ENCODE measurements at places on chromosomes 2 and 18. TPM values are rescaled to one million over a fixed set of nuclear protein-coding genes. Genes with fewer than 3 reads are reported as not detected.

GFPT1 gene
- 20.5 TPM for total RNA-seq

- peak; percentile 19 for DNase-seq
These were observed 31.2 kb downstream of the GLS start for GRCh38 chr2:190911813-190912212.

GRCh38 chr2:54015798-54016699 is 45.3 kb upstream of the PSME4 start:
- DNase-seq = peak; percentile 60

UCN gene
- total RNA-seq = 0.11 TPM

DNA sequence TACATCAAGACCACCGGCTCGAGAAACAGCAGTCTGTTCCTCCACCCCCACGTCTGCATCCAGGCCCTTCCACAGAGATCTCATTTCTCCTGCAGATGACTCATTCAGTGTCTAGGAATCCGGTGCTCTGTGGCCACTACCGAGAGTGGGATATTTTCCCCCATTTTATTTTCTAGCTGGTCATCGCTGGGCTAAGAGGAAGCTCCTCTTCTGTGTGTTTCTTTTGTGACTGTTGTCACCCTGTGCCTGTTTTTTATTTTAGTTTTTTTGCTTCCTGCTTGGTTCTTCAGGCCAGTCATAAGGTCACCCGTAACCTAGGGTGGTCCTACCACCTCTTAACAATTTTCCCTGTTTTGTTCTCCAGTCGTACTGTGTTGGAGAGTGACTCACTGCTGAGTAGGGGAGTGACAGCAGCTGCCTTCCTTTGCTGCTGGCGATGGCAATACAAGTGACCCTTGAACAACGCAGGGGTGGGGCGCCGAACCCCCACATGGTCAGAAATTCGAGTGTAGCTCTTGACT is 6.7 kb downstream of the RAMP1 start:
- peak; percentile 71 for DNase-seq

- no peak for DNase-seq
These were observed 8.0 kb upstream of the ZDBF2 start for GRCh38 chr2:206266130-206267125.

HOXD12 gene
- not detected for total RNA-seq

CRACDL gene
- total RNA-seq = 1.3 TPM

DNA sequence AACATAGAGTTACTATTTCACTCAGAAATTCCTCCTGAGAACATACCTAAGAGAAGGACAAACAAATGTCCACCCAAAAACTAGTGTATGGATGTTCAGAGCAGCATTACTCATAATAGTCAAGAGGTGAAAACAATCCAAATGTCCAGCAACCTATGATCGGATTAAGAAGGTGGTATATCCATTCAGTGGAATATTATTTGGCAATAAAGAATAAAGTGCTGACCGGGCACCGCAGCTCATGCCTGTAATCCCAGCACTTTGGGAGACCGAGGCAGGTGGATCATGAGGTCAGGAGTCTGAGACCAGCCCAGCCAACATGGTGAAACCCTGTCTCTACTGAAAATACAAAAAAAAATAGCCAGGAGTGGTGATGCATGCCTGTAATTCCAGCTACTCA is 182.8 kb upstream of the AGAP1 start:
- no peak for DNase-seq

DNA sequence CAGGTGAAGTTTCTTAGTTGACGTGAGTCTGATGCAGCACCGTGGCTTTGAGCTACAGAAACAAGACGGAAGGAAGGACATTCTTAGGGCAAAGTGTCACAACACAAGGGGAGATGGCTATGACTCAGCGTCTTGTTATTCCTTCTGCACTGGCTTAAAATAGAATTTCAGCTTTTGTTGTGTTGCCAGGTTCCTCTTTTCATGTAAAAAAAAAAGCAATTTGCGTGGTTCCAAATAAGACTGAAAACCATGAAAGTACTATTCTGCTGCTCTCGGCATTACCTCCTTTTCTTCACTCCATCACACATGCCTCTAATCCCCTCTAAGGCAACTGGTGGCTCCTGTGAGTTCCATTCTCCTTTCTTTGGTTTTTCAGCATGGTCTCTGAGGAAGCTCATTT is 150.1 kb downstream of the ANTXR1 start:
- DNase-seq = peak; percentile 69

GRCh38 chr18:79521416-79522205 is 125.9 kb downstream of the NFATC1 start:
- no peak for DNase-seq

DNA sequence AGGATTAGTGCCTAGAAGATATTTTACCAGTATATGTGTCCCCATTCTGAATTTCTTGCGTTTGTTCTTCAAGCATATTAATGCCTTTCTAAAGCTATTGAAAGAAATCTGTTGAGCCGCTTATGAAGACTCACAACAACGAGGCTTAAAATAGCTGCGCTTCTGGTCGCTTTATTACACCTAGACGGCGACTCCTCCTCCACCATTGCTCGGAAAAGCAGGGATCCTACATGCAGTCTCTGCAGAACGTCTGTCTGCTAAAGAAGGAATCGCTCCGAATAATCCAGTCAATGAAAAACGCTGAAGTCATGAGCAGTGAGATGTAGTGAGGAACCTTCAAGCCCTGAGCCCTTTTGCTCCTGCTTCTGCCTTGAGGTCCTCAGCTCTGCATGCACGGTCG is 94.8 kb upstream of the ZNF516 start:
- no peak for DNase-seq

DNA sequence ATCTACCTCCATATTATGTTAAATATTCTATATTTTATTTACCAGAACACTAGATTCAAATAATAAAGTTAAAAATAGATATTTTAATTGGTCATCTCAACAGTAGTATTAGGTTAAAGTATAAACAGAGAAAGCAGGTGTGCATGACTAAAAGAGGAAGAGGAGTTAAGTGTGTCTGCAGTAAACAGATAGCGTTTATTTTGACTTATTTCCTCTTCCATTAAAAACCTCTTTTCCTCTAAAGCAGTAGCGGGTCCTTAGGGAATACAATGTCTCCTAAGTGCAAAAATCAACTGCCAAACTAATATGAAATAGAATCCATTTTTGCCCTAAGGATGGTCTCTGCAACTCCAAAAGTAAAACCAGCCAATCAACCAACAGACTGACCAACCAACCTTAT is 27.7 kb downstream of the EIF2AK3 start:
- no peak for DNase-seq

CBLN2 gene
- 0.29 TPM for total RNA-seq

DNA sequence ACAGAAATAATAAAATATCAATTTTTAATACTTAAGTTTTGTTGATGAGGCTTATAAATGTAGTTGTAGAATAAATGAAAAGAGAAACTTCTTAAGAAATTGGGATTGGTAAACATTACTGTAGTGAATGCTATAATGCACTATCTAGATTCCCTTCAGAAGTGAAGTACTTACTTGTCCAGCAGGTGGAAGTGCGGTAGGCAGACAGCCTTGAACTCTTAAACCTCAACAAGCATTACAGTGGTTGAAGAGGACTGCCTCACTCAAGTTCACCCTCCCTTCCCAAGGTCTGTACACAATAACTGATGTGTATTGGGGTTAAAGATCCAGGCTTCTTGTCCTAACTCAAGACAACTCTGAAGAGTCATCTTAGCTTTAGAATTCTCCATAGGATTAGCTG is 931.0 kb upstream of the LRRTM1 start:
- DNase-seq = no peak

DNA sequence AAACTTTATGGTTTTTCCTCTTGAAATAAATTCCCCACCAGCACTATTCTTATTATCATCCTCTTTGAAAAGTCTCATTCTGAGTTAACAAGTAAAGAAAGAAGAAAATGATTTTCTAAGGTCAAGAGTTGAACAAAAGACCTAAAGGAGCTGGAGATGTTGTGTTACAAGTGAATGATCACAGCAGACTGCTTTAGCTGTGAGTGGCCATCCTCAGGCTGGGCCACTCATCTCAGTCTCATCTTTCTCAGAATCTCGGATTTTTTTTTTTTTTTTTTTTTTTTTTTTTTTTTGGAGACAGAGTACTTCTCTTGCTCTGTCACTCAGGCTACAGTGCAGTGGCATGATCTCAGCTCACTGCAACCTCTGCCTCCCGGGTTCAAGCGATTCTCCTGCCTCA is 133.3 kb downstream of the CDH2 start:
- no peak for DNase-seq

TUBB8B gene
- total RNA-seq = not detected

- DNase-seq = peak; percentile 11
These were observed 10.0 kb downstream of the SLC4A5 start for GRCh38 chr2:74333175-74333574.

DNA sequence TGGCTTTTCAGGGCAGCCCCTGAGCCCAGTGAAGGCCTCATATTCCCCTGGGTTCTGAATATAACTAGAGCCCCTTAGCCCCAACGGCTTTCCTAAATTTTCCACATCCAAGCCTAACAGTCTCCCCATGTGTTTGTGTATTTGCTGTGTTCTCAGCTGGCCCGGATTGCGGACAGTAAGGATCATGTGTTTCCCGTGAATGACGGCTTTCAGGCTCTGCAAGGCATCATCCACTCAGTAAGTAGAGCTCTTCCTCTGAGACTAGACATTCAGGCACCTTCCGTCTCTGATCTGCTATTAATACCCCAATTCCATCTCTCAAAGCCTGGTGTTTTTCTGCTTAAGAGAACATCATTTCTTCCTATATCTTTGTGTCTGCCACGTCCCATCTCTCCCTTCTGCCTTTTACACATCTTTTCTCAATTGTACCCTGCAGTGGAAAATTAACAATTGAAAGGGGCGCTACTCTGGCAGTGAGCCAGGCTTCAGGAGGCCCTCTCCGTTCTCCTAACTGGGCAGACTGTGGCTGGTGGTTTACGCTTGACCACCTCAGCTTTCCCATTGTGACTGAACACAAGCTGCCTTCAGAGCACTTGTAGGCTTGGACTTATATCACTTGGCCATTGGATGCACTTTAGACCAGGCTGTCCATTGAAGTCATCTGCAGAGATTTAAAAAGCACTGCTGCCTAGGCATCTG is 64.4 kb downstream of the ANTXR1 start:
- DNase-seq = no peak

DNA sequence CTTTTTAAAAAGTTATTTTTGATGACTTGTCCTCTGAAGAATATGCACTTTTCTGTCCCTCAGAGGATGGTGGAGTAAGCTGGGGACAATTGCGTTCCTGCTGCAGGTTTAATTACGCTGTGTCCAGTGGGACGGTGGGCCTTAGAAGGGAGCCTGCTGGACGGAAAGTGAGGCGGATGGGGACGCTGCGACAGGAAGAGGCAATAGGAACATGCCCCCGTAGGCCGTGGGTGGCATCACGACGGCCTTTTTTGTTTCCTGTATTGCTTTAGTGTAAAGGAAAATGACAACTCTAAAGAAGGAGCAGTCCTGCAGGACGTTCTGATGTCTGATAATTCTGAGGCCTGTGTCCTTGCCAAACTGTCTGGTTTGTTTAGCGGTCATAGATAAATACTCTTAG is 121.6 kb downstream of the NFATC1 start:
- DNase-seq = no peak

GRCh38 chr2:143371616-143372015 is 242.4 kb downstream of the ARHGAP15 start:
- DNase-seq = no peak

DNA sequence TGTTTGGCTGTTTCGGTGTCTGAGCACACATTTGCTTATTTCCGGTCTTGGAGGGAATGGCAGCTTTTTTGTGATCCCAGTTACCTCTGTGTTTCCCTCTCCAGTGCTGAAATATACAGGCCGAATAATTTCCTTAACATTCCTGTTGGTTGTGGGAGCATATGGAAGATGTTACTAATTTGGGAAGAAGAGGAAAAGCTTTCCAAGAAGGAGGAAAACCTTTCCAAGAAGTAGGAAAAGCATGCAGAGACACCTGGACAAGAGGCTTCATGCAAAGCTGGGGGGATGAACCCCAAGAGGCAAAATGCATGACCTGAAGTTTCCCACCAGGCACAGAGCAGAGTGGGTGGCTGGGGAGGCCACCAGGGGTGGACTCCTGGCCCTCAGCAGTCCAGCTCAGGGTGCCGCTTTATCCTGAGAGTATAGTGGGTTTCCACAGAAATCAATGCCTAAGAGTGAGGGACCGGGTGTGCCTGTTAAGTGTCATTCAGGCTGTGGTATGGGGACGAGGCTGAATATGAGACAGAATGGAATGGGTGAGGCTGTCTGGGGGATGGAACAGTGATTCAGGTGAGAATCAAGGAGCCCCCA is 25.5 kb upstream of the GNAL start:
- no peak for DNase-seq

LRRC30 gene
- not detected for total RNA-seq

TUBB6 gene
- 254 TPM for total RNA-seq

DNA sequence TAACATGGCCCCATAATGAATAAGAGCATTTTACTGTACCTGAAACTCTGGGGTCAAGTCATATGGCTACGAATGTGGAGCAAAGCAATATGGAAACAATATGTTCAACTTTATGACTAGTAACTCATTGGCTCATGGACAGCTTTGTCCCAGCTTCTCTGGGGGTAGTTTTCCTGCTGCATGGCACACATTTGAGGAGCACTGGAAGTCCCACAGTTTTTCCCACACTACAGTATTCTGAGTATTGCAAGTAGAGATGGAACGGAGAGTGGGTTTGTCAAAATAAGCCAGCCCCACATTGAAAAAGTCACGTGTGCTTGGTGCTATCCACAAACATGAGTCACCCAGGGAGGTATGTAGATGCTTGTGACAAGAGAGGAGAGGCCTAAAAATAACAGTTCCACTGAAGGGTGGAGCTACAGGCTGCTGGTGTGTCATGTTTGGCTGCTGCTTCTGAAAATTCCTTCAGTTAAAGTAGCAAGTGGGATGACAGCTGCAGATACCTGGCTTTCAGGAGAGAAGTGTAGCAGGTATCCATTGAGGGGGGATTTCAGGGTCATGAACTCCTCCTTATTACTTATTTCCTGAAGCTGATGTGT is 48.2 kb upstream of the CTAGE1 start:
- peak; percentile 90 for DNase-seq

DNA sequence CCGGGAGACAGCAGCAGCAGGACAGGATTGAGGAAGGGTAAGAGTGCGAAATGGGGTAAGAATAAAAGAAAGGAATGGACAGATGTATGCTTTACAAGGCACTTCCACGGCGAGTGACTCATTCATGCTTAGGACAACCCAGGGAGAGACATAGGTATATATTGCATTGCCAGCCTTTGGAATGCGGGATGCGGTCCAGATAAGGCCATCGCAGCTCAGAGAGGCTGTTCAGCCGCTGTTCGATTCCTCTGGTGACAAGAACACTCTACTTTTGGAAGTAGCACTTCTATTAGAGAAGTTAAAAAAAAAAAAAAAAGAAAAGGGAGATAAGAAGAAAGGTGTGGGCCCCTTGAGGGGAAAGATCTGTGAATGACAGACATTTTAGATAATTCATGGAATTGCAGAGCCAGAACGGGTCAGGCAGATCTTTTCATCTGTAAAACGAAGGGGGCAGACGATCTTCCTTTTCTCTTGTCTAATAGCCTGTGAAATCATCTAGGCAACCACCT is 819 bp upstream of the NCOA1 start:
- DNase-seq = peak; percentile 79

PIEZO2 gene
- 2.1 TPM for total RNA-seq

- DNase-seq = peak; percentile 1
These were observed 541.4 kb downstream of the PARD3B start for GRCh38 chr2:205086662-205087061.

SLC4A3 gene
- 2.3 TPM for total RNA-seq
